RWPE1 (cell line): ENCODE measurements at places on chromosomes 16 and 17.

- no peak for DNase-seq
These were observed 3.5 kb downstream of the CTNS start for GRCh38 chr17:3639981-3640596.

DNA sequence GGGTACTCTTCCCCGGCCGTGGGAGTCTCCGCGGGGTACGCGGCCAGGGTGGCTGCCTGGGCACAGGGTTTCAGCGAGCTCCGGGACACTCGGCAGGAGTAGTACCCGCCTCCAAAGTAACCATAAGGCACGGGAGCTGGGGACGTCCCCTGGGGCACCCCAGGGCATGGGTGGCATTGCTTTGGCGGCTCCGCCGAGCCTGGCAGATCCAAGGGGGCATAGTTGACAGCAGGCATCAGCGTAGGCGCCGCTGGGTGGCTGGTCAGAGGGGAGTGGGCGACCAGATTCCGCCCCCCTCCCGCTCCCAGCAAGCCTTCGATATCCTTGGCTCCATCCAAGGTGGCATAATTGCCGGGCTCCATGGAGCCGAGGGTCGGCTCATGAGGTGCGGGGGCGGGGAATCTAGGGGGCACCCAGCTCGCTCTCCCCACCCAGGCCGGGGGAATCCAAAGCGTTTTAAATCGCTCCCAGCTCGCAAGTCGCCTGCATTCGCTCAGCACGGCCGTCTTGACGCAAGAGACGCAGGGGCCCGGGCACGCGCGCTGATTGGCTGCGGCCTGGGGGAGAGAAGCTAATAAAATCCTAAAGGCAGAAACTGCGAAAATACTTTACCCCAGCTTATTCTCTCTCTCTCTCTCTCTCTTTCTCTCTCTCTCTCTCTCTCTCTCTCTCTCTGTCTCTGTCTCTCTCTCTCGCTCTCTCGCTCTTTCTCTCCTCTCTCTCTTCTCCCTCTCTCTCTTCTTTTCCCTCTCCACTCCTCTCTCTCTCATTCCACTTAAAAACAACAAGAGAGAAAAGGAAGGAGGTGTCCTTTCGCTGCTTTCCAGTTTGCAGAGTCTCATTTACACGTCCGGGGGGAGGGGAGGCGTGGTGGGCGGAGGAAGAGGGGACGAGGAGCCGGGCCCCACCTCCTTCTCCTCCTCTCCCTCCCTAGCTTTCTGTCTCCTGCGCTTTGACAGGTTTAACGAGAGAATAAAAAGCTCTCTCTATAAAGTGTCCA is at the start of gene HOXB13:
Gene HOXB13 (minus strand): TSS at position 519 of the 1,000 bp plus-strand sequence. CDS start 157 bp downstream, at position 362.
- DNase-seq: peak; percentile 63

GRCh38 chr17:59437791-59438281 is 106.4 kb downstream of the YPEL2 start:
- DNase-seq: no peak

DNA sequence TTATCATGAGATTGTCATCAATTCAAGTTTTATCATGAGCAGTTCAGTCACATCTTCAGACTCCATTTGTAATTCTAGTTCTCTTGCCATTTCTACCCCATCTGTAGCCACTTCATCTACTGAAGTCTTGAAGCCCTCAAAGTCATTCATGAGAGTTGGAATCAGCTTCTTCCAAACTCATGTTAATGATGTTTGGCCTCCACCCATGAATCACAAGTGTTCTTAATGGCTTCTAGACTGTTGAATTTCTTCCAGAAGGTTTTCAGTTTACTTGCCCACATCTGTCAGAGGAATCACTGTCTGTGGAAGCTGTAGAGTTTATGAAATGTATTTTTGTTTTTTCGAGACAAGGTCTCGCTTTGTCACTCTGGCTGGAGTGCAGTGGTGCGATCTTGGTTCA is 16.0 kb downstream of the NSRP1 start:
- no peak for DNase-seq

- peak; percentile 23 for DNase-seq
These were observed 873 bp downstream of the USP10 start for GRCh38 chr16:84700446-84701300.

DNA sequence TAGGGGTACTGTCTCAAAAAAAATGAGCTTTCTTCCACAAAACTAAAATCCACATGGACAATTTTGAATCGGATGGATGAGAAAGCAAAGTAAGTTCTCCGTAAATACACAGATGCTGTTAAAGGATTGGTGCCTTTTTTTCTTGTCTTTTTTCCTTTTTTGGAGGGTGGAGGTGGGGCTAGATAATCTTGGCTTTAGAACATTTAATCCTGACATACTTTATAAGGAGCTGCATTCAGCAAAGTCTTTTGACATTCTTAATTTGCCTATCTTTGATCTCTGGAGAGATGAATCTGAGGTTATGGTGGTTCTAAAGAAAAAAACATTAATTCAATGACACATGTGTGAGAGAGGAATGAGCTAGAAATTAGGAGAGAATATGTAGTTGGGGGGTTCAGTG is 312.3 kb upstream of the KCNJ16 start:
- DNase-seq: no peak

DNA sequence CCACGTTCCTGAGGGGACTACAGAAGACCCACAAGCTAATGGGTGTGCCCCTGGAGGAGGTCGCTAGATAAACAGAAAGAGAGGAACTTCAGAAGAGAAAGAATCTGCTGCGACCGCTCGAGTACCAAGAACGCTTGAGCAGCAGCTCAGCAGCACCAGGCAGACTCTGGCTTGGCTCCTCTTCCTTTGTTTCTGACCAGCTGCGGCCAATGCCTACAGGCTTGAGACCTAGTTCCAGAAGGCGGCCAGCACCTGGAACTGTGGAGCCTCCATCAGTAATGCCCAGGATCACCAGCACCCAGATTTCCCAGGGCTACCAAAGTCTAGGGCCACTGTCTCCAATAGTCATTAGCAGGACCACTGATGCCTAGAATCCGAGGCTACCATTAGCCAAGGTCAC is 26.0 kb upstream of the GOSR2 start:
- DNase-seq: no peak

- no peak for DNase-seq
These were observed 962 bp downstream of the CSHL1 start for GRCh38 chr17:63910096-63910495.

- peak; percentile 33 for DNase-seq
These were observed 25.2 kb downstream of the B4GALNT2 start for GRCh38 chr17:49157784-49158183.

GRCh38 chr17:69480245-69480644 is 65.7 kb downstream of the MAP2K6 start:
- DNase-seq: no peak

GRCh38 chr16:1220098-1220728 is 4.9 kb downstream of the TPSG1 start:
- DNase-seq: no peak

DNA sequence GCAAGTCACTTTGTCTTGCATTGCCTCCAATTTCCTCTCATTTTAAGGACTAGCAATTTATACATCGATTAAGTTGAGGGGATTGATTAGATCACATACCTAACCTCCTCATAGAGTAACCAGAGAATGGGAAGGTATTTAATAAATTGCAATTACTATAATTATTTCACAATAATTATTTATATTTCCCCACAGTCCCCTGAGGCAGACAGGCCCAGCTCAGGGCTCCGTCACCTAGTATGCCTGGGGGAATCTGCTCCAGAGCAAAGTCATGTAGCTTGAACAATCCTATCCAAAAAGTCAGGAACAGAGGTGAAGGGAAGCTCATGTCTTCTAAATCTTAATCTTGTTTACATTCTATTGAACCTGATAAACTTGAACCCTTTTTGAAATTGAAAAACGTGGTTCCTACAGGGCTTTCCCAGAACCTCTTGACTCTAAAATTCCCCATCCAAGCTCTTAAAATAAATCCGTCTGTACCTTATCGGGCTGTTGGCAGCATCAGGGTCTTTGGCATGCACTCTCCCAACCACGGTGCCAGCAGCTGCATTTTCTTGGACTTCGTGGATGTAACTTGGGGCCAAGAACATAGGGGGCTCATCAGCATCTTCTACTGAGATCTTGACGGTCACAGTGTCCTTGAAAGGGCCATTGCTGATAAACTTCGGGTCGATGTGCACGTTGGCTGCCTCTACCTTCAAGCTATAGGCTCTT is 140.1 kb downstream of the CDH11 start:
- no peak for DNase-seq

- DNase-seq: no peak
These were observed 670.7 kb downstream of the MAF start for GRCh38 chr16:78929841-78930240.

GRCh38 chr17:38741921-38742410 is 6.2 kb downstream of the PCGF2 start:
- no peak for DNase-seq

DNA sequence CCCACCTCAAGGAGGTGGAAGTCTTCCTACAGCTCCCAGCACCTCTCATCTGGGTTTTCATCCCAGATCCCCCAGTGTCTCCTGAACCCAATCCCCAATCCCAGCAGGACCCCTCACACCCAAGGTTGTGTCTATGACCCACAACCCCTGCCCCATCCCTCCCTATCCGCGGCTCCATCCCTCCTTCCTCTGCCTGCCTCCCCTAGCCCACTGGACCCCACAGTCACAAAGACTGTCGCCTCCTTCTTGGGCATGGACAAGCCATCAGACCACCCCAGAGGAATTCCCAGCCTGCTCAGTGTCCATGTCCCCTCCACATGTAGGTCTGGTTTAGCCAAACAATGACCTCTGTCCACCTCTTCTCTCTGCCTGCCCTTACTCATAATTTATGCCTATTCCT is 12.3 kb downstream of the CES1 start:
- DNase-seq: no peak

DNA sequence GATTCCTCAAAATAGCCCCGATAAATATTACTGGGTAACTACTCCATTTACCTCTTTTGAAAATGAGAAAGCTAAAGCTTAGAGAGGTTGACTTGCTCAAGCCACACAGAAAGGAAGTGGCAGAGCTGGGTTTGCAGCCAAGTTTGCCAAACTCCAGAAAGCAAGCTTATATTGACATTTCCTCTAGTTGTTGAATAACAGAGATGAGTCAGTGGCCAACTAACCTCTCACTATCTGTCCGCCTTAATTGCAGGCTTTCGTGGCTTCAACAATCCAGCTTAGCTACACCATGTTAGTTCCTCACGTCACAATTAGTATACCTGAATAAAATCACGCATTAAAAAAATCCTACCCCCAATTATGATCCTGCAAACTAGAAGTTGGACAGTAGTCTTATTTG is 151.7 kb downstream of the CNTNAP4 start:
- no peak for DNase-seq
